T-helper 22 cell (primary cell): ENCODE measurements at places on chromosomes 16 and 17.

- DNase-seq: no peak
Observed at GRCh38 chr17:29572691-29573557, 4.4 kb downstream of the TP53I13 start.

DNA sequence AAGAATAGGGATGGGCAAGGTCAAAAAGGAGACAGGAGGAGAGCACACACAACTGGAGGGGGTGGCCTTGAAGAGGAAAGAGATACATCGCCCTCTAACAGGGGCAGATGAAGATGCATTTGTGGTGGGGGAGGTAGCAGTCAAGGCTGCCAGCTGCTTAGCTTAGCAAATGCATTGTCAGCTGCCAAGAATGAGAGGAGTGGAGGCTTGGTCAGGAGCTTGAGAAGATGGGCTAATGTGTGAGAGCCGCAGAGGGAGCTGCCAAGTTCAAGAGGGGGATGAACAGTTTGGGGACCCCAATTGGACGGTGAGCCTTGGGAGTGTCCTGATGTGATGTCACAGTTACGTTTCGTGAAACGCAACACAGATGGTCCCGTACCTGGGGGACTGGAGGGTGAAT, 28.9 kb upstream of the GNA13 start:
- DNase-seq: no peak

DNA sequence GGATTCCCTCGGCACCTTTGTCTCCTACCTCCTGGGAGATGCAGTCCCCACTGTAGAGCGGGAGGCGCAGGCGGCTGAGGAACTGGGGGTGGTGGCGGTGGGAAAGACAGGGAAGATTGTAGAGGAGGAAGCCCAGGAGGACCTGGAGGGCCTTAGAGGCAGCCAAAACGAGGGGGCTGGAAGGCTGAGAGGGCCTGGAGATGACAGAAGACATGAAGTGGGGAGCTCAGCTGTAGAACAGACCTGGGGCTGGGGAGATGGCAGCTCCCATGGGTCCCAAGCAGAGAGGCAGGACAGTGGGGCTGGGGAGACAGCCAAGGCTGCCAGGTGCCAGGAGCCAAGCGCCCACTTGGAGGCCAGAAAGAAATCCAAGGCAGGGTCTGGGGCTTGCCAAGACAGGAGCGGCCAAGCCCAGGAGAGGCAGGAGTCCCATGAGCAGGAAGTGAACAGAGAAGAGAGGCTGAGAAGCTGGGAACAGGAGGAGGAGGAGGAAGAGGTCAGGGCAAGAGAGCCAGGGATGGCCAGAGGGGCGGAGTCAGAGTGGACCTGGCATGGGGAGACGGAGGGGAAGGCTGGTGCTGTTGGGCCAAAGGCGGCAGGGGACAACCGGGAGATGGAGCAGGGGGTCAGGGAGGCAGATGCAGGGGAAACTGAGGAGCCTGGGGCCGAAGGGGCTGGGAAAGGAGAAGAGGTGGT, 803 bp downstream of the APOBR start:
- DNase-seq: no peak

GRCh38 chr17:48492401-48493298, 38.2 kb downstream of the HOXB1 start:
- peak; percentile 36 for DNase-seq

GRCh38 chr16:55175389-55175788, 148.6 kb upstream of the IRX6 start:
- DNase-seq: no peak

- DNase-seq: no peak
Observed at GRCh38 chr16:9655051-9655450, 527.2 kb downstream of the GRIN2A start.

- DNase-seq: no peak
Observed at GRCh38 chr17:50560931-50561745, 623 bp downstream of the CACNA1G start.

DNA sequence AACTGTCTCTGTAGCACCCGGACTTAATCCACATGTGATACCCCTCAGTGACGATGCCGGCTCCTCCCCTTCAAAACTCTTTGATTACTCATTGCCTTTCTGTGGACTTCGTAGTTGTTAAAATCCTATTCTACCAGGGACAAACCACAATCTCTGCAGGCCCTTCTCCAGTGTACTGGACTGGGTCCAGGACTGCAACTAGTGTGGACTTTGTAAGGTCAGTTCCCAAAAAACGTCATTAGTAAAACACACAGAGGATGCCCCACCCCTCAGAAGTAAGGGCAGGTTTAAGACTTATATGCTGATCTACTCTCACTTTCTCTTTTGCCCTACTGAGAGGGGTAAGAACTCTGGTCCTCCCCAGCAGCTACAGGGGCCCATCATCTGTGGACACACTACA, 10.5 kb upstream of the NUDT7 start:
- DNase-seq: no peak

DNA sequence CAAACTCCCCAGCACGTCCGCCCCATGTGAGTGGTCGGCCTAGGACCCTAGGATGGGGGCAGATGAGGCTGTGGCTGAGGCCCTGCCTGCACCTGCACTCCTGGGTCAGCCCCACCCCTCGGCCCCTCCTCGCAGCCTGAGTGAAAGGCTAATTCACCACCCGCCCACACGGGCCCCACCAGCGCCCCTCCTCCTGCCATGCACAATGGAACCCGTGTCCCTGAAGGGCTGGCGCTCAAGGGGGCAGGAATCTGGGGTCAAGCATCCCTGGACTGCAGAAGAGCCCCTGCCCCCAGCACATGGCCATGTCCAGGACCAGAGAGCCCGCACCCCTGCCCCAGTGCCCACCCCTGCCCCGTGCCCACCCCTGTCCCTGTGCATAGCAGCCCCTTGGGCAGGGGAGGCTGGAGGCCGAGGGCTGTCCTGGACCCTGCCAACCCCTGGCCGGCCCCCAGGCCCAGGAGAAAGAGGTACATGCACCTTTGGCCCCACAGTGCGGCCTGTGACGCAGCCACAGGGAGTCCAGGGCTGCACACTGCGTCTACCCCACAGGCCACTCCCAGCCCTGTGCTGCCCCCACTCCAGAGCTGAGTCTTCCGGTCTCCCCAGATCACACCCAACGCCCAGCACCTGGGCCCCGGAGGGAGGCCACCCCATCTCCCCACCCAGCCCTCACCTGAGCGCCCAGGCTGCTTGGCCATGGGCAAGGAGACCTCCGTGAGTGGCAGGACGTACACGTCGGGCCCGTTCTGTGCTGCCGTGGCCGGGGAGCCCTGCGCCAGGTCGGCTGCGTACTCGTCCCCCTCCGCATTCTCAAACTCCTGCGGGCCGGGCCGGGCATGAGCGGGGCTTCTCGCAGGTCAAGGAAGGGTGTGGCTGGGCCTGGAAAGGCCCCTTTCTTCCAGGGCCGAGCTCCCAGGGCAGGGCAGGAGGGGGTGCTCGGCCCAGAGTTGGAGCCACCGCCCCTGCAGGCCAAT, 34.6 kb upstream of the PVALEF start:
- DNase-seq: no peak

DNA sequence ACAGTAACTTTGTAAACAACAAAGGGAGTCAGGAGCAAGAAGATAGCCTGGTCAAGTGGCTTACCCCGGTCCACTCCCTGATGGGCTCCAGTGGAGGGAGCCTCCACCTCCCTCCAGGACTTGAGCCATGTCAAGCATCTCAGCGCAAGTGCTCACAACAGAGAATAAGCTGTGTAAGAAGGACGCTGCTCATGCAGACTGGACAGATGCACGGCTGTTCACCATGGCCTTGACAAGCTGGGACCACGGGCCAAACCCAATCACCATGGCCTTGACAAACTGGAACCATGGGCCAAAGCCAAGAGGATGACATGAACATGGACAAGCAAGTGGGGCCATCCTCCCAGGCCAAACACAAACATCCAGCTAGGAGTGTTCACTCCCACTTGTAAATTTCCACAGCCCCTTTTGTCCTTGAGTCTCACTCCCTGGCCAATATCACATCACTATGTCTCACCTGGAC, 3.4 kb upstream of the PITPNM3 start:
- DNase-seq: no peak

DNA sequence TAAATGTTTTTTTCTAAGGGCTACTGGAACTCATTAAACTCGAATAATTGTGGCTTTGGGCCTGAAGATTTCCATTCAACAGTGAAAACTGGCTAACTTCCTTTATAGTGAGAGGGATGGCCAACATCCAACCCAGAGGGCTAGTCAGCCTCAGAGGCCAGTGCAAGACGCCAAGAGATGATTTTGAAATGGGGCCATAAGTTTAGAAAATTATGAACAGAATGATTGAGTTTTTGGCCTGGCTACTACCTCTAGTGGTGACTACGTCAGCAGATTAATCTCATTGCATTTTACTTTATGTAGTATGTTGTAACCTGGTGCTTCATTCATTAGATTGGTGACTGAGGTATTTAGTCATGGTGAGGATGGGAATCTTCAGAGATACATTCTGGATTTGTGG, 28.4 kb downstream of the HAPSTR1 start:
- no peak for DNase-seq
